ENCODE measurements at places on chromosomes 7 and 10.

DNA sequence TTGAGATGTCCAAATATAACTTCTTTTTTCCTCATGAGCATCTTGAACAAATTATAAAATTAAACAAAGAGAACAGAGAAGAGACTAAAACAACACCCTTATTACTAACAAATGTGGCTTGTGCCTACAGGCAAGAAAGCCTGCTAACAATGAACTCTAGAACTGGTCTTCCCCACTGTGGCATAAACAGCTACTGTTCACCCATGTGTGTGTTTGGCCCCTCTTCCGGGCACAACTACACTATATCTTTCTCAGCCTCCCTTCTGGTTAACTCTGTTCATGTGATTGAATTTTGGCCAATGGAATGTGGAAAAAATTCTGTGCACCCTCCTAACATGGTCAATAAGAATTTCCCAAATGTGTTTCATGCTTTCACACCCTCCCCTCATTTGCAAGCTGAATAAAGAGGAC is 117.0 kb downstream of the KBTBD2 start:
- DNase-seq, result no peak

DNA sequence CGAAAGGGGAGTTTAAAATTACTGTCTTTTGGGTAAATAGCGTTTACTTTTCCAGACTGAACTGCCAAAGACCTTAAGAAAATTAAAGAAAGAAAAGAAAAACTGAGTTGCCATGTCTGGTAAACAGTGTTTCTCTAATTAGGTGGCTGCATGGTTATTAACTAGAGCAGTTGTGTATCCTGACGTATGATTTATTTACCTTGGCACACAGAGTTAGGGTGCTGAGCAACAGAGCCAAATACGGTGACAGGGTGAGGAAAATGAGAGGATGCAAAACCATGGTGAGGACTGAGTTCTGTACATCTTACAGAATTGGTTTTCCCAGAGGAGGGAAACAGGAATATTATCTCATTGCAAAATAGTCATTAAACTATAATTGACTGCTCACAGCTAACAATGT is 546.4 kb upstream of the FZD8 start:
- DNase-seq, result no peak

GRCh38 chr7:28433039-28433438 is 20.7 kb downstream of the CREB5 start:
- DNase-seq, result no peak

DNA sequence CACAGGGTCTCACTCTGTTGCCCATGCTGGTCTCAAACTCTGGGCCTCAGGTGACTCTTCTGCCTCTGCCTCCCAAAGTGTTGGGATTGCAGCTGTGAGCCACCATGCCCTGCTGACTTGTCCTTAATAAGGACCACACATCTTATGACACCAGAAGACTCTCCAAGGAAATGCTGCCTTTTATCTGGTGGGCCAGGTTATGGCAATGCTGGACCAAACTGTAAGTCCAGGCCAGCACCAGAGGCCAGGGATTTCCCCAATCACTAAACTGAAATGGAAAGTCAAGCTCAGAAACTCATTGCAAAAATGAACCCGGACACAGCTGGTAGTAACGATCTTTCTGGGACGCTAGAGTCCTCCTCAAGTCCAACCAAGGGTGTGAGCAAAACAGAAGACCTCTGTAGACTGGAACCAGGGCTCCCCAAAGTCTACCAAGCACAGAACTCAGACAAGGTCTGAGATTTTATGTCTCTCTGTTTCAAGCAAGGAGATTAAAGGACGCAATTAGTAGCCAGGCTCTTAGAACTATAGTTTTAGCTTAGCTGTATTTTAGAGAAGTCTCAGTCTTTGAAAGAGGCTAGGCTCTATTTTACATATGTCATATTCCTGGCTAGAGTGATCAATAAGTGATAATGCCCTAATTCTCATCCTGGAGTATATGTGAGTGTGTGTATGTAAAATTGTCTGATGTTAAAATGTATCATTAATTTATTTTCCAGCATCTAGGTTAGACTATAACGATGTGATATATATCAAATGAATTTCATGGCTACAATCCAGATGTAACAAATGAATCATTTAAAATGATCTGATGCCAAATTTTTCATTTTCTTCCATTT is 74.0 kb upstream of the ITGB1 start:
- no peak for DNase-seq

- no peak for DNase-seq
Measured at GRCh38 chr10:73759512-73760115, 15.4 kb downstream of the SEC24C start.

- DNase-seq, result no peak
Measured at GRCh38 chr10:37774351-37774750, 83.1 kb downstream of the ZNF248 start.

- no peak for DNase-seq
Measured at GRCh38 chr10:44425466-44425865, 40.6 kb upstream of the CXCL12 start.

All from frontal cortex (tissue), 4 donors.